ENCODE measurements at places on chromosomes 6 and 20. TPM values are rescaled to one million over a fixed set of nuclear protein-coding genes. Genes with fewer than 3 reads are reported as not detected.
A peak's percentile ranks its signal among the peaks of the same experiment; 100 is the strongest.

The CHRNA4 gene
- total RNA-seq: not detected

The LY6G6C gene
- total RNA-seq: not detected

The ELMO2 gene
- 41.7 TPM for total RNA-seq

The KIAA1755 gene
- not detected for total RNA-seq

DNA sequence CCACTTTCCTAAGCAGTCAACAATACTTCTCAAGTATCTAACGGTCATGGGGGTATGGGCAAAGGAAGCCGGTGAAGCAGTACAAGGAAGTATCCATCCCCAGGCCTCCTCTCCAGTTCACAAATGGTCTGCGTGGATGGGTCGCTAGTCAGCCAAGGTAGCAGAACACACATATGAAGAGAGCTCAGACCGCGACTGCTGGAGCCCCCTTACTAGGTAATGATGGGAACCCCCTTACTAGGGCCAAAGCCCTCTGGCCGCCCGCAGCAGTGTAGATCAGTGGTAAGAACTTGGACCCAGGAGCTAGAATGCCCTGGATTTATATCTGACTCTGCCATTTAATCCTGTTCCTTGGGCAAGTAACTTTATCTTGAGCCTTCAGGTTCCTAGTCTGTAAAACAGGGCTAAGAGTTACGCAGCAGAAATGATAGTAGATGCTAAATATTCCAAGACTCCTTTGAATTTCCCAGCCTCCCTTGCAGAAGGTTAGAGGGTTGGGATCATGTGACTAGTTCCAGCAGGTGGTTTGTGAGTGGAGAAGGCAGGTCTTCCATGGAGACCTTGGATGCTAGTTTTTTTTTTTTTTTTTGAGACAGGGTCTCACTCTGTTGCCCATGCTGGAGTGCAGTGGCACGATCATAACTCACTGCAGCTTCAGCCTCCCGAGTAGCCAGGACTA lies 2.1 kb upstream of the CLPSL2 start:
- no peak overlapping the region for H3K4me3 ChIP-seq
- DNase-seq: no peak
- H3K36me3 ChIP-seq: no peaks in the 10 kb centered on the region

DNA sequence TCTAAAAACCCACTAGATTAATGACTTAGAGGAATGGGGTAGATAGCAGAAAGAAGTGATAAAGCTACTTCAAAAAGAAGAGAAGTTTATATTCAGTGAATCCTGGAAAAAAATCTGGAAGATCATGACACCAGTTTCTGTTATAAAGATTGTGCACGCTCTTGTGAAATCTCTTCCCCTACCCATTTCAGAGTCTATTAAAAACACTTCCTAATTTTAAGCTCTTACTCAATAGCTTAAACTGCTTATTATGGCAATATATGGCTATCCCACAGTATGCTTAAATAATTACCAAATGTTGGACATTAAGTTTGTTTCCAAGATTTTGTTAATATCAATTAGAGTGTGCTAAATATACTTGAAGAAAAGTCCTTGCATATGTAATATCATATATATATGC lies 585.3 kb upstream of the MAN1A1 start:
- no peak overlapping the region for H3K4me3 ChIP-seq
- no peaks in the 10 kb centered on the region for H3K27me3 ChIP-seq
- H3K36me3 ChIP-seq: no peaks in the 10 kb centered on the region
- H3K4me1 ChIP-seq: no peaks in the 10 kb centered on the region
- no peak overlapping the region for H3K27ac ChIP-seq

The TOX2 gene
- 4.1 TPM for total RNA-seq

The SYCP2L gene
- not detected for total RNA-seq

GRCh38 chr6:108001696-108002231 lies 43.8 kb upstream of the SEC63 start:
- no peak for DNase-seq
- no peaks in the 10 kb centered on the region for H3K4me1 ChIP-seq
- no peaks in the 10 kb centered on the region for H3K27me3 ChIP-seq
- no peak overlapping the region for H3K4me3 ChIP-seq
- no peak overlapping the region for H3K27ac ChIP-seq
- no peaks in the 10 kb centered on the region for H3K36me3 ChIP-seq

- peaks cover 22% of the 10 kb centered on the region for H3K4me1 ChIP-seq
- peak; percentile 50 for DNase-seq
- peaks cover 63% of the 10 kb centered on the region for H3K27me3 ChIP-seq
- no peaks in the 10 kb centered on the region for H3K36me3 ChIP-seq
- peak overlapping the region; percentile 21 for H3K4me3 ChIP-seq
- no peak overlapping the region for H3K27ac ChIP-seq
Measured at GRCh38 chr20:3239867-3240775, 1.1 kb upstream of the SLC4A11 start.

GRCh38 chr6:41626917-41627316 lies 11.4 kb upstream of the MDFI start:
- no peaks in the 10 kb centered on the region for H3K4me1 ChIP-seq
- H3K27ac ChIP-seq: no peak overlapping the region
- H3K27me3 ChIP-seq: peaks cover 4% of the 10 kb centered on the region
- H3K4me3 ChIP-seq: no peak overlapping the region

- no peak for DNase-seq
- H3K36me3 ChIP-seq: no peaks in the 10 kb centered on the region
- H3K27ac ChIP-seq: no peak overlapping the region
- no peaks in the 10 kb centered on the region for H3K27me3 ChIP-seq
- no peak overlapping the region for H3K4me3 ChIP-seq
- H3K4me1 ChIP-seq: peaks cover 16% of the 10 kb centered on the region
Measured at GRCh38 chr6:36671687-36672375, 6.7 kb upstream of the CDKN1A start.

The SLC24A3 gene
- not detected for total RNA-seq

GRCh38 chr20:57210054-57210910 lies 56.2 kb downstream of the BMP7 start:
- H3K4me3 ChIP-seq: no peak overlapping the region
- no peak for DNase-seq
- H3K27ac ChIP-seq: no peak overlapping the region
- H3K27me3 ChIP-seq: no peaks in the 10 kb centered on the region
- no peaks in the 10 kb centered on the region for H3K36me3 ChIP-seq
- H3K4me1 ChIP-seq: no peaks in the 10 kb centered on the region

The SIM1 gene
- not detected for total RNA-seq

The HIVEP2 gene
- total RNA-seq: 31.8 TPM

DNA sequence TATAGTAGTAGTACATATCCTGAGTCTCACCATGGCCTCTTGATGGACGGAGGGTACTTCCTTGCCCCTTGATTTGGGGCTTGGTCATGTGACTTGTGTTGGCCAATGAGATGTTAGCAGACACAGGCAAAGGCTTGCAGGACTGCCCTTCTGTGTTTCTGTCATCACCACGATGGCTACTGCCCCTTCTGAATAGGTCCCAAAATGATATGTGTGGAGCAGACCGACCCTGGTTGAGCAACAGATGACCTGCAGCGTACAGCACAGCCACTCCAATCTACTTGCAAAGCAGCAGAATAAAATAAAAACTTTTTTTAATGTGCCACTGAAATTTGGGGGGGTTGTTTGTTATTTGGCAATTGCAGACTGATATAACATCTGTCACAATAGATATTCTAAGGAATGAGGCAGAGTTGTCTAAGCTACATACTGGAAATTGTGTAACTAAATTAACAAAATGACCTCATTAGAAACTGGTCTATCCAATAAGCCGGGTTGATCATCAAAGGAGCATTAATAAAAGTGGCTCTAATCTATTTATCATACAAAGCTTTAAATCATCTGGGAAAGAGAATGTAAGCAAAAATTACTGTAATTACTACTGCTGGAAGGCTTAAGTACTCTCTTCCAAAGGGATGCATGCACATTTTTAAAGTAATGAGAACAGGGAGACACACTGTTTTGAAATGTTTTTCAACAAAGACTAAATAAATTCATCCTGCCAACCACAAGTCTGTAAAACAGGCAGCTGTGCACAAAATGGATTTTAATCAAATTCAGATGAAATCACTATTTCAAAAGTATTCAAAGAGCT lies 209.5 kb downstream of the KIF16B start:
- no peaks in the 10 kb centered on the region for H3K4me1 ChIP-seq
- no peak overlapping the region for H3K4me3 ChIP-seq
- no peak for DNase-seq
- no peaks in the 10 kb centered on the region for H3K27me3 ChIP-seq

DNA sequence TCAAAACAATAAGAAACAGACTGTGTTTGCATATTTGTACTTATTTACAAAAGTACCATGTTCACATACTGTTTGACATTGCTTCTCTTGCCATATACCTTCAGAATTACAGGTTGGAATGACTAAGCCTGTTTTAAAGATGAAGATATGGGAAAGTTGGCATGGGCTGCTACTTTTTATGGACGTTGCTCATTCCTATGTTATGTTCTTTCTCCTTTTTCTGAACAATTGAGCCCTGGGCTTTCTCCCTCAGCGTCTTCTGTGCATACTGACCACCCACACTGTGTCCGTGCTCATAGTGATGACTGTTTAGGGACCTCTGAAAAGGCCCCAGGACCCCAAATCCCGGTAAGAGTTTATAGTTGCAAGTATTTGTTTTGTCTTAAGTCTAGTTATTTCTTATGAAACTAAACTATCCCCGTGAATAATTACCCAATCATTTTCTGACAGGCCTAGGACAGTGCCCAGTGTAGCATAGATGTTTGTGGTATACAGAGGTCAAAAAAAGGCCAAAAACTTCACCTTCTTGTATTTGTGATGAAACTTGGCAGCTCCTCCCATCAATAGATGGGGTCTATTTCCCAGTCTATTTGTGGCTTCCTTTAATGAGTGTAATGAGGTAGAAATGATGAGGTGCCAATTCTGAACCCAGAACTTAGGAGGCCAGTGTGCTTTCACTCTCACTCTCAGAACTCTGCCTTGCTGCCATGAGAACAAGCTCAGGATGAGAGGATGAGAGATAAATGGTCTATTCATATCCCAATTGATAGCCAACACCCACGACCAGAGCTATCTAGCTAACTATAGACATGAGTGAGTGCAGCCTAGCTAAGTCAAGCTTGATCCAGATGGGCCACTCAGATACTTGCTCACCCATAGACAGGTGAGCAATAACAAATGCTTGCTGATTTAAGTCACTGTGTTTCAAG lies 40.9 kb downstream of the GSTA4 start:
- no peaks in the 10 kb centered on the region for H3K4me1 ChIP-seq
- no peak overlapping the region for H3K4me3 ChIP-seq
- no peak for DNase-seq
- no peaks in the 10 kb centered on the region for H3K36me3 ChIP-seq
- H3K27me3 ChIP-seq: no peaks in the 10 kb centered on the region
- H3K27ac ChIP-seq: no peak overlapping the region

GRCh38 chr20:48651960-48652359 lies 175.8 kb downstream of the PREX1 start:
- DNase-seq: no peak
- no peak overlapping the region for H3K4me3 ChIP-seq
- no peak overlapping the region for H3K27ac ChIP-seq
- H3K27me3 ChIP-seq: no peaks in the 10 kb centered on the region
- H3K36me3 ChIP-seq: peaks cover 3% of the 10 kb centered on the region
- H3K4me1 ChIP-seq: no peaks in the 10 kb centered on the region

The VARS1 gene
- total RNA-seq: 52.3 TPM

The GCM1 gene
- 0.57 TPM for total RNA-seq

- DNase-seq: no peak
- H3K4me1 ChIP-seq: no peaks in the 10 kb centered on the region
- no peaks in the 10 kb centered on the region for H3K36me3 ChIP-seq
- H3K27ac ChIP-seq: no peak overlapping the region
- H3K27me3 ChIP-seq: no peaks in the 10 kb centered on the region
- no peak overlapping the region for H3K4me3 ChIP-seq
Measured at GRCh38 chr20:1918491-1919165, 23.4 kb downstream of the SIRPA start.

- no peak overlapping the region for H3K4me3 ChIP-seq
- DNase-seq: no peak
- no peaks in the 10 kb centered on the region for H3K4me1 ChIP-seq
- H3K36me3 ChIP-seq: no peaks in the 10 kb centered on the region
- H3K27ac ChIP-seq: no peak overlapping the region
Measured at GRCh38 chr6:169508452-169508851, 193.4 kb downstream of the WDR27 start.

The HLA-DQB1 gene
- total RNA-seq: 267 TPM

The TAGAP gene
- total RNA-seq: 167 TPM

GRCh38 chr6:10460096-10460495 lies 45.2 kb upstream of the TFAP2A start:
- H3K36me3 ChIP-seq: no peaks in the 10 kb centered on the region
- H3K4me1 ChIP-seq: peaks cover 9% of the 10 kb centered on the region
- H3K27me3 ChIP-seq: peaks cover 9% of the 10 kb centered on the region
- H3K4me3 ChIP-seq: no peak overlapping the region

DNA sequence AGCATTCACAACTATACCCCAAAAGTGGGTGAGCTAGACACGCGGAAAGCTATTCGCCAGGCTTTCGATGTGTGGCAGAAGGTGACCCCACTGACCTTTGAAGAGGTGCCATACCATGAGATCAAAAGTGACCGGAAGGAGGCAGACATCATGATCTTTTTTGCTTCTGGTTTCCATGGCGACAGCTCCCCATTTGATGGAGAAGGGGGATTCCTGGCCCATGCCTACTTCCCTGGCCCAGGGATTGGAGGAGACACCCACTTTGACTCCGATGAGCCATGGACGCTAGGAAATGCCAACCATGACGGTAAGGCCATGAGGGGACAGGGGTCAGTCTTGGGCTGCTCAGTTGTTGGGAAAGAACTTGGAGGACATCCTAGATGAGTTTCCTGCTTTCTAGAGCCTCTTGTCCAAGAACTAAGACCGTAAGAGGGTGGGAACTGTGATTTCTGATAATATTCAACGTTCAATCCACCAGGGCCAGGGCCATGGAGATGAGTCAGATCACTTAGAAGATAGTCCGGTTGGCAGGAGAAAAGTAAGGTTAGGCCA lies 23.4 kb downstream of the MMP24OS start:
- peaks cover 24% of the 10 kb centered on the region for H3K4me1 ChIP-seq
- H3K4me3 ChIP-seq: no peak overlapping the region
- no peak overlapping the region for H3K27ac ChIP-seq
- no peaks in the 10 kb centered on the region for H3K36me3 ChIP-seq
- DNase-seq: no peak
- no peaks in the 10 kb centered on the region for H3K27me3 ChIP-seq

- no peak overlapping the region for H3K27ac ChIP-seq
- DNase-seq: no peak
- no peak overlapping the region for H3K4me3 ChIP-seq
- H3K4me1 ChIP-seq: no peaks in the 10 kb centered on the region
- H3K36me3 ChIP-seq: no peaks in the 10 kb centered on the region
Measured at GRCh38 chr6:88380083-88380482, 213.9 kb upstream of the CNR1 start.

The NMBR gene
- not detected for total RNA-seq

- H3K36me3 ChIP-seq: no peaks in the 10 kb centered on the region
- H3K4me3 ChIP-seq: no peak overlapping the region
- no peak overlapping the region for H3K27ac ChIP-seq
- H3K4me1 ChIP-seq: peaks cover under 1% of the 10 kb centered on the region
- no peak for DNase-seq
- H3K27me3 ChIP-seq: no peaks in the 10 kb centered on the region
Measured at GRCh38 chr6:12327391-12327790, 37.2 kb downstream of the EDN1 start.

GRCh38 chr20:44714102-44714700 lies 968 bp upstream of the CCN5 start:
- H3K4me3 ChIP-seq: no peak overlapping the region
- no peaks in the 10 kb centered on the region for H3K36me3 ChIP-seq
- no peak overlapping the region for H3K27ac ChIP-seq
- no peaks in the 10 kb centered on the region for H3K27me3 ChIP-seq

The EYA2 gene
- total RNA-seq: 1.8 TPM

Measured in B cell (primary cell).